ENCODE measurements at places on chromosomes 3 and 15.

DNA sequence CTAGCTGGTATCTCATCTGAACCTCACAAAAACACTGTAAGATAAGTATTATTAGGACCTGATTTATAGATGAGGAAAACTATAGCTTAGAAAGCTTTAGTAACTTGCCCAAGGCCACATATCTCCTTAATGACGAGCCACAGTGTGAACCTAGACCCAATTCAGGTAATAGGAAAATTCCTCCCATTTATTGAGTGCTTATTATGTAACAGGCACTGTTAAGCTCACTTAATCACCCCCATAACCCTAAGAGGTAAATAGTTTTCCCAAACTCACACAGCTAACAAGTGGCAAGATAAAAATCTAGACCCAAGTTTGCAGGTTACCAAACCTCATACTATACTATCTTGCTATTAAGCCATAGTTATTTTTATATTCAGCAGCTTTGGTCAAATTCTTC lies 7.9 kb downstream of the WDR5B start:
- no peak for DNase-seq

- DNase-seq = no peak
These were observed 43.9 kb upstream of the CA12 start for GRCh38 chr15:63425426-63425985.

GRCh38 chr3:73706771-73707170 lies 82.0 kb upstream of the PDZRN3 start:
- no peak for DNase-seq

- DNase-seq = no peak
These were observed 67.6 kb downstream of the CHAC1 start for GRCh38 chr15:41020829-41021228.

DNA sequence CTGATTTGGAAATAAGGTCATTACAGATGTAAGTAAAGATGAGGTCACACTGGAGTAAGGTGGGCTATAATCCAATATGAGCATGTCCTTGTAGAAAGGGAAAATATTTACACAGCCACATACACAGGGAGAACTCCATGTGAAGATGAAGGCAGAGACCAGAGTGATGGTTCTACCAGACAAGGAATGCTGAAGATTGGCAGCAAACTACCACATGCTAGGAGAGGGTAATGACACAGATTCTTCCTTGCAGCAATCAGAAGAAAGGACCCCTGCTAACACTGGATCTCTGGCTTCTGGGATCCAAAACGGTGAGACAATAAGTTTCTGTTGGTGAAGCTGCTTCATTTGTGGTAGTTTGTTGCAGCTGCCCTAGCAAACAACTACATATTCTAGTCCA lies 56.0 kb upstream of the SPTSSB start:
- no peak for DNase-seq

- DNase-seq = no peak
These were observed 660 bp upstream of the BCL2L10 start for GRCh38 chr15:52113235-52113634.

Measured in activated CD4-positive, alpha-beta T cell treated with anti-CD3 and anti-CD28 coated beads, Interleukin-2, amount 50 U/mL, for 16 hours (primary cell).